ENCODE measurements at places on chromosomes 6 and 20.

GRCh38 chr20:15905661-15906060, 667.6 kb downstream of the KIF16B start:
- no peak for DNase-seq

- no peak for DNase-seq
These were observed 663.9 kb upstream of the DEFB115 start for GRCh38 chr20:30593572-30593971.

DNA sequence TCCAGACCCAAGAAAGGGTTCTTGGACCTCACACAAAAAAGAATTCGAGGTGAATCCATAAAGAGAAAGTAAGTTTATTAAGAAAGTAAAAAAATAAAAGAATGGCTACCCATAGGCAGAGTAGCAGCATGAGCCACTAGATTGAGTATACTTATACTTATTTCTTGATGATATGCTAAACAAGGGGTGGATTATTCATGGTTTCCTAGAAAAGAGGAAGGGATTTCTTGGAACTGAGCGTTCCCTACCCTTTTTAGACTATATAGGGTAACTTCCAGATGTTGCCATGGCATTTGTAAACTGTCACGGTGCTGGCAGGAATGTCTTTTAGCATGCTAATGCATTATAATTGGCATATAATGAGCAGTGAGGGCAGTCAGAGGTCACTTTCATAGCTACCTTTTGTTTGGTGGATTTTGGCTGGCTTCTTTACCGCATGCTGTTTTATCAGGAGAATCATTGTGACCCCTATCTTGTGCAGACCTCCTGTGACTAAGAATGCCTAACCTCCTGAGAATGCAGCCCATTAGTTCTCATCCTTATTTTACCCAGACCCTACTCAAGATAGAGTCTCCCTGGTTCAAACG, 44.3 kb downstream of the TENT5A start:
- DNase-seq: no peak

GRCh38 chr6:164812706-164813105, 496.7 kb downstream of the C6orf118 start:
- DNase-seq: no peak

- no peak for DNase-seq
These were observed 83.2 kb downstream of the MANEA start for GRCh38 chr6:95660544-95660943.

DNA sequence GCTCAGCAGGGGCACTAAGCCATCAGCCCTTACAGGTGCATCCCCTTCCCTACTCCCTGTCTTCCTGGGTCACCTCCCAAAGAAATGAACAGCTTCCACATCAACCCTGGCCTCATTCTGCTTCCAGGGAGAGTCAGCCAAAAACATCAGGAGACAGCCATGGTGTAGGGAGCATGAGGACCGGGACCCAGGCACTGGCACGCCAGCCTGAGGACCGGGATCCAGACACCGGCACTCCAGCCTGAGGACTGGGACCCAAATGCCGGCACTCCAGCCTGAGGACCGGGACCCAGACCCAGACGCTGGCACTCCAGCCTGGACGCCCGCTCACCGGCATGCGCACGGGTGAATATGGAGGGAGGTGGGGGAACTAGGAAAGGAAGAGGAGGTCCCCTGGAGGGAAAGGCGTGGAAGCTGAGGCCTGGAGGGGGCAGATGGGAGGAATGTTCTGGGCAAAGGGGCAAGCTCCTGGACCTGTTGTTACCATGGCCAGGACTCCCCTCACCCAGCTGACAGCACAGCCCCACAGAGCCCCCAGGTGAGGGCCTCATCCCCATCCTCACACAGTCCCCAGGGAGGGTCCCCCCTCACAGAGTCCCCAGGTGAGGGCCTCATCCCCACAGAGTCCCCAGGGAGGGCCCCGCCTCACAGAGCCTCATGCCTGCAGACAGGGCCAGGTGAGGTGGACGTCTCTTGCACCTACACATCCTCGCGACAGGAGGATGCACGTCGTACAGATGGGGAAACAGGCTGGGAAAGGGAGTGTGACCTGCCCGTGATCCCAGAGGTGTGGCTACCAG, 26.0 kb upstream of the MRGBP start:
- DNase-seq: no peak

GRCh38 chr6:71414486-71414885, 125.9 kb downstream of the OGFRL1 start:
- DNase-seq: no peak

GRCh38 chr6:10599046-10599445, 77.9 kb downstream of the GCNT2 start:
- no peak for DNase-seq

- DNase-seq: no peak
These were observed 9.7 kb upstream of the NPEPL1 start for GRCh38 chr20:58682656-58683531.

DNA sequence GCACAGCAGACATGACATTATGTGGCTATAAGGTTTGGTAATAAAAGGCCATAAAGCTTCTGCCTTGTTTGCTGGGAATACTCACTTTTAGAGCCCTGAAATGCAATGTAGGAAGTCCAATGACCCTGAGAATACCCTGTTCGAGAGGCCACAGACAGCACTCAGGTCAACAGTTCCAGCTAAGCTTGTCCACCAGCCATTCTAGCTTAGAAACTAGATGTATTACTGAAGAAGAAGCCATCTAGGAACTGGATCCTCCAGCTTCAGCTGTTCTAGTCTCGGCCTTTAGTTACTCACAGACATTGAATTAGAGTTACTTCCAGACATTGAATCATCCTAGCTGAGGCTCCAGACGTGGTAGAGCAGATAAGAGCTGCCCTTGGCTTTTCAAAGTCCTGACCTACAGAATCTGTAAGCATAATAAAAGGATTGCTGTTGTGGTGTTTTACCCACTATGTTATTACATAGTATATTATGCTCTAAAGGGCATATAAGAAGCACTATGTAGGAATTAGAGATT, 84.9 kb downstream of the MMS22L start:
- no peak for DNase-seq
